ENCODE measurements at places on chromosomes 11 and 22.

GRCh38 chr22:47063606-47064005, 301.2 kb downstream of the TBC1D22A start:
- no peak for DNase-seq

DNA sequence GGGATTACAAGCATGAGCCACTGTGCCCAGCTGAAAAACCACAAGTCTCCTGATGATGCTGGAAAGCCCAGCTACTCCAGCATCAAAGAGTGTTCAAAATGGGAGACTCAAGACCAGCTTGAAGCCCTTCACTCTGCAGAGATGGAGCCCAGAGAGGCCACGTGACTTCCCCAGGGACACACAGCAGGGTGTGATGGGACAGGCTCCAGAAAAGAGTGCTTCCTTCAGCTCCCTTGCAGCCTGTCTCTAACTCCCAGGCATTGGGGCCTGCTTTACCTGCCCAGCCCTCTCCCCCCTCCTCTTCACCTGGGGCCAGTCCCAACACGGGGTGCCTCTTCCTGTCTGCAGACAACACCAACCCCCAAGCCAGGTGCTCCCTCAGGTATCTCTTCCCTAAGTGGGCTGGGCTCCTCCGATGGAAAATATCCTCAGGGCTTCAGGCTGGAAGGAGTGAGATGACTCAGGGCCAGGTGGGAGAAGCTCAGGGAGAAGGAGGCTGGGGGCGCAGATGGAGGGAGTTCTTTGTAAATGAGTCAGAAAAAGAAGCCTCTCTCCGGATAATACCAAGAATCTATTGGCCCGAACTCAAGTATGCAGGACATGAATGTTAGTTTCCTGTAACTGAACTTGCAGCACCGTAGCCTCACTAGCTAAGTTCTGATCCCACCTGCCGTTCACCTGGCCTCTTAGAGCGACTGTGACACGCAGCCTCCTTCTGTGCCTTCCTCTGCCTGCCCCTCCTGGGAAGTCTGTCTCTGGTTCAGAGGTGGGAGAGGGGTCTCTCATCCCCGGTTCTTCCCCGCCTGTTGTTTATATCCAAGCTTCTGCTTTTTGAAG, 326.6 kb downstream of the MN1 start:
- DNase-seq = peak; percentile 43

GRCh38 chr11:70854901-70855556, 397.3 kb downstream of the SHANK2 start:
- no peak for DNase-seq

GRCh38 chr11:121226415-121227263, 65.9 kb upstream of the SC5D start:
- no peak for DNase-seq

GRCh38 chr11:134915212-134915611, 503.2 kb upstream of the B3GAT1 start:
- DNase-seq = no peak

GRCh38 chr11:68441466-68442230, 18.9 kb upstream of the PPP6R3 start:
- DNase-seq = no peak

DNA sequence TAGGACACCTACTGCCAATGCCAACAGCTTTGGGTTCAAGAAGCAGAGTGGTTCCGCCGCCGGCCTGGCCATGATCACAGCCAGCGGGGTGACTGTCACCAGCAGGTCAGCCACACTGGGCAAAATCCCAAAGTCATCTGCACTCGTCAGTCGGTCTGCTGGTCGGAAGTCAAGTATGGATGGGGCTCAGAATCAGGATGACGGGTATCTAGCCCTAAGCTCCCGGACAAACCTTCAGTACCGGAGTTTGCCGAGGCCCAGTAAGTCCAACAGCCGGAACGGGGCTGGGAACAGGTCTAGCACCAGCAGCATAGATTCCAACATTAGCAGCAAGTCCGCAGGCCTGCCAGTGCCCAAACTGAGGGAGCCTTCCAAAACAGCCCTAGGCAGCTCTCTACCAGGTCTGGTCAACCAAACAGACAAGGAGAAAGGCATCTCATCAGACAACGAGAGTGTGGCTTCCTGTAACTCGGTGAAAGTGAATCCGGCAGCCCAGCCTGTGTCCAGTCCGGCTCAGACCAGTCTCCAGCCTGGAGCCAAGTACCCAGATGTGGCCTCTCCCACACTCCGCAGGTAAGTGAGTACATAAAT, 115.1 kb downstream of the DBX1 start:
- no peak for DNase-seq

GRCh38 chr22:26479043-26479791, 4.4 kb downstream of the HPS4 start:
- no peak for DNase-seq

GRCh38 chr11:68216171-68216938, 3.3 kb upstream of the KMT5B start:
- no peak for DNase-seq

DNA sequence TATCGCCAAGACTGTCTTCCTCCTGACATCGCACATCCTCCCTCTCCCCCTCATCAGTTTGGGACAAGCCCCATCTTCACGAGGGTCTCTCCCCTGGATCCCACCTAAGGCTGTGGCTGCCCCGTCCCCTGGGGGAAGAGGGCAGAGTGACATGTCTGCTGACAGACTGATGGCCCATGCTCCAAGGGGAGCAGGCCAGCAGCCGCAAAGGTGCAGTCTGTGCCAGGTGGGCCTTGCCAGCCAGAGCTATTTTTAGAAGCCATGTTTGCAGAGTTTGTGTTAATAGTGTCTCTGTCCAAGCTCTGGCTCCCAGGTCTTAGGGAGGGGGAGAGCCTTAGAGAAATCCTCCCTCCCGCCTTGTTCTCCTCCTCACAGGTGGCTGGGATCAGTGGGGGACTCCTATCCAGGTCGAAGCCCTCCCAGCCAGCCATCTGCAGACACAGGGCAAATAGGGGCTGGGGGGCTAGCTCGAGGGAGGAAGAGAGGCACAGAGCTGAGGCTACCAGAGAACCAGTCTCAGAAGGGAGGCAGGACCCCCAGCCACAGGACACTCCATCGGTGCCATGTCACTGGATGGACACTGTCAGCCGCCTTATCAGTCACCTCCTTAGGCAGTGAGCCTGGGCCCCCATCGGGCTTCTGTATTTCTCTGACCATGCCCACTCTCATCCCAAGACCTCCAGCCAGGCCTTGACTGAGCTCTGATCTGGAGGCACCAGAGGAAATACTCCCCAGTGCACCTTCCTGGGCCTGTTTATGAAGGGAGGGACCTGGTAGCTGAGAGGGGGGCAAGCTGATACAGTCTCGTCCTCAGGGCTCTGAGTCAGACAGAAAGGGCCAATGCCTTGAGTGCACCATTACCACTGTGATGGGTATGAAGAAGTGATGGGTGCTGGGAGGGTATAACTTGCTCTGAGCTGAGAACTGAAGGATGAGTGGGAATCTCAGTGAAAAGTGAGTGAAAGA, 49.3 kb downstream of the CHRDL2 start:
- no peak for DNase-seq

GRCh38 chr11:71433648-71434450, 14.3 kb downstream of the DHCR7 start:
- DNase-seq = no peak

DNA sequence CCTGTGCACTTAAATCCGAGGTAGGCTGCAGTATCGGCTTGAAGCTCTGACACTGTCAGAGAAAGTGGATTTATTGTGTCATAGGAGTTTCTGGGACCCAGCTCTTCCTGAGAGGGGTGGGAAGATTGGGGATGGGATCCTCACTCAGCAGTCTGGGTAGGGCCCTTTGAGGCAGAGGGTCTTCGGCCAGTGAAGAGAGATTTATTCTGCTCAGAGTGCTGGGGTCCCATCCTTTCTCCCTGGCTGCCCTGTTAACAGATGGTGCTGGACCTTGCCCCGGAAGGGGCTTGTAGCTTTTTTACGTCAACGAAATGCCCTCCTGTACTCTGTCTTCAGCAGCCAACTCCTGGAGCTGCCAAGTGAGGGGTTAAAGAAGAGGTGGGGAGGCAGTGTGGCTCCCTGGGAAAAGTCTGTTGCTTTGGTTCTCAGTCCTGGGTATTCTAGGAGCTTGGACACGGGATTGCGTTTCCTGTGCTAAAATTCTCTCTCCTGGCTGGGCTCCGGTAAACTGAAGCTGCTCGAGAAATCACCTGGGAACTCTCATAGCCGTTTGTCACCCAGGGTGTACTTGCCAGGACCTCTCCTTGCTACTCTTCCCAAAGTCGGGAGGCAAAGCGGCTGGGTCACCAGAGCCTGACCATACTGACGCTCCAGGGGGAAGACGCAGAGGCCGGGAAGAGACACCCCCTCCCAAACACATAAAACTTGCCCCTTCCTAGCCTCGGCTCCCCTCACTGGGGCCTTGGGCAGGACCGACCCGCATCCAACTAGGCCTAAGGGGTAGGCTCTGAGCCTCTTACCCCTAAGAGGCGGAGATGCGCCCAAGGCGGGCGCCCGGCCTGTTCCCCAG, 806 bp upstream of the SMDT1 start:
- no peak for DNase-seq

DNA sequence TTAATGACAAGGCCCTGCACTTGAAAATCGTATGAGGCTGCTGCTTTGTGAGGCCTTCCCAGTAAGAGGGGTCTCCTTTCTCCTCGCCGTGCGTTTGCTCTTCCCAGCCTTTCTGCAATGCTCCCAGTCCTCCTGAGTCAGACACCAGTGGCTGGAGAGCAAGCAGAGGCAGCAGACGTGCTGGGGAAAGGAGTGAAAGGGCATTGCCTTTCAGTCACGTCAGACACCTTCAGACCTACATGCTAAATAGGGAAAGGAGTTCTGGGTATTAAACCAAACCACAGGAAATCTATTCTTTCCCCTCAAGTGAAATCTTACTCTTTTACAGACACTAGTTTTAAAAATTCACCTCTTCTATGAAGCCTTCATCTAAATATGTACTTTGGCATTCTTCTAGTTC, 274.8 kb downstream of the NTM start:
- DNase-seq = no peak

DNA sequence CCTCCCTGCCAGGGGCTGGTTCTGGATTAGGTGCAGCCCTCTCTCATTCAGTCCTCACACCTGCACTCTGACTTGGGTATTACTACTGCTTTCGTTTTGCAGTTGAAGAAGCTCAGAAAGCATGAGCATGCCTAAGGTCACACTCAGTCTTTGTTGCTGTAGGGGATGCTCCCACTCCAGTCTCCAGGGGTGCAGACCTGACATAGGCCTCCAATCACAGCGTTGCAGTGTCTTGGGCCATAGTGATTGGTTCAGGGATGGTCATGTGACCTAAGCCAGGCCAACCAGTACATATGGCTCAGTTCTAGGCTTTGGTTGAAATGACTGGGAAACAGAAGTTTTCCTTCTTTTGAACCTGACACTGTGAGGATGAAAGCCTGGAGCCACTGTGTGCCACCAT, 61.7 kb downstream of the FBXO7 start:
- DNase-seq = no peak

DNA sequence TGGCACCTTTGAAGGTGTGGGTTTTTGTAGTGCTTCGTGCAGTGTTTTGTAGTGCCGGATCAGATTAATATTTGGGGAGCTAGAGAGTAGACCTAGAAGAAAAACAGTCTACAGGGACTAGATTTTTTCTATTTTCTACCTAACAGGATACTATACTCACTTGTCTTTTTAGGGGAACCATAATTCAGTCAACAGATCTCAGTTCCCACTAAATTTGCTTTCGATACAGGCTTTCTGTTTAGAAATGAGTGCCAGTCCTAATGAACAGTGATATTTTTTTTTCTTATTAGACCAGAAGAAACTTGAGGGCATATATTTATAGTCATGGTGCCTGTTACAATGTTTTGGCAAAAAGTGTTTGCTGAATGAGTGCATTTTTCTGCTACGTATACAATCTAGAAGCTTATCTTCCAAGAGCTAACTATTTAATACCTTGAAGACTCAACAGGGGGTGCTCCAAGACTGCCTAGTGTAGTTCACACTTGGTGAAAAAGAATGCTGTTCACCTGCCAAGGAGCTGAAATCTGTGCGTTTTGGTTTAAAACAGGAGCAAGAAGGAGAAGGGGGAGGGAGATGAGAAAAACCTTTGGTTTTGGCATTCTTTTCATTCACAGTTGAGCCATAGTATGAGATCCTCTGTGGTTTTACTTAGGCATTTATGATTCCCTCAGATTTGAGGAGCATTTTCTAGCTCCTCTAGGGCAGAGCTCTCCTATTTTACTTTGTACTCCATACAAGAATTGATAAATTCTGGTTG, 44.9 kb upstream of the VSTM5 start:
- peak; percentile 45 for DNase-seq

Measured in hindlimb muscle (tissue), 1 donor.